ENCODE measurements at places on chromosomes 1 and 21. TPM values are rescaled to one million over a fixed set of nuclear protein-coding genes. Genes with fewer than 3 reads are reported as not detected.

Gene FMO5
- 4.7 TPM for total RNA-seq

Gene EPHA10
- total RNA-seq: not detected

Gene C1orf105
- total RNA-seq: not detected

Gene PARK7
- 140 TPM for total RNA-seq

DNA sequence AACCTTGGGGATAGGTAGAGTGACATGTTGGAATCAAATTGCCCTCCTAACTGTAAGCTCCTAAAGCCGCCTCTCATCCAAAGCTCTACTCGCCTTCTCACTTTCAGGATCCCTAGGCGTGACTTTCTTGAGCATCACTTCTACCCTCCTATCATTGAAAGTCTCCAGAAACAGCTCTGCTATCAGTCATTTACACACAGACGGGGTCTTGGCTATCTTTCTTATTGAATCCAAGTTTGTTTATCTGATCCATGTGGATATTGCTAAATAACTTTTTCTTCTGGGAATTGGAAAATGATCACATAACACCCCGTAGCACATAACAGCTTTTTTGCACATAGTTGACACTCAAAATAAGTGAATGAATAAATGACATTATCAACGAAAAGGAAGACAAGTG lies 216.4 kb upstream of the KIAA0040 start:
- DNase-seq: no peak

DNA sequence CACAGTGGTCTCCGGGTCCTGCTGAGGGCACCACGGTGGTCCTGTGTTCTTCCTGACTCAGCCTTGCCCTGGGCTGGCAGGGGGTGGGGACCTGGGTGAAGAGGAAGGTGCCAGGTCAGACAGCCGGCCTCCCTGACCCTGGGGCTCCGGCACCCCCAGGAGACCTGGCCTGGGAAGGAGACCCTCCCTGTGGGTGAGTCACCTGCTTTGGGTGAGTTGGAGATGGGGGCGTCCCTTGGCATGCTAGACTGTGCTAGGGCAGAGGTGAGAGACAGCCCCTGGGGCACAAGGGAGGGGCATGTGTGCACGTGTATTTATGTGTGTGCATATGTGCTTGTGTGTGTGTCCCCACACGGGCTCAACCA lies 23.4 kb downstream of the SPSB1 start:
- DNase-seq: no peak

DNA sequence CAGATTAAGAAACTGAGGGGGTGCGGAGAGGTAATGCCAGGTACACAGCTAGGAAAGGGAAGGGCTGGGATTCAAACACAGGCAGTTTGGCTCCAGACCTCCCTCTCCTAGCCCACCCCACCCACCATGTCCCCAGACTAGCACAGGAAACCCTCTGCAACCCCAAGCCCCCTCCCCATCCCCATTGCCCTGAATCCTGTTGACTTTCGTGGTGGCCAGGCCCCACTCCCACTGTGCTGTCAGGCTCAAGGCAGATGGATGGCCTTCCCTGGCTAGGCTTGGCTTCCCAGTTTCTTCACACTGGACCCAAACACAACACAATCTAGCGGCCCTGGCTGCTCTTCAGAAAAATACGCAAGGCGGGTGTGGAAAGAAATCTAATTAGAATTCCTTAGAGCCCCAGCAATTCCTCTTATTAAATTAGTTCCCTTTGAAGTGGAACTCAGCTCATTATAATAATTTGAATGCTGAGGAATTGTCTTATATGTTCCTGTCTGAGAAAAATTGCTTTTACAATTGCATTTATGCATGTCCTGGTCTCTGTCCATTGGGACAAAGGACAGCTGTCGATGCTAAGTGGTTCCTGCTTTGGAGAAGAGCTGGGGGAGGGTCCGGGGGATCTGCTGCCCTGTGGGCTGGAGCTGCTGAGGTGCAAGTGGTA lies 97.4 kb downstream of the SYF2 start:
- DNase-seq: no peak

DNA sequence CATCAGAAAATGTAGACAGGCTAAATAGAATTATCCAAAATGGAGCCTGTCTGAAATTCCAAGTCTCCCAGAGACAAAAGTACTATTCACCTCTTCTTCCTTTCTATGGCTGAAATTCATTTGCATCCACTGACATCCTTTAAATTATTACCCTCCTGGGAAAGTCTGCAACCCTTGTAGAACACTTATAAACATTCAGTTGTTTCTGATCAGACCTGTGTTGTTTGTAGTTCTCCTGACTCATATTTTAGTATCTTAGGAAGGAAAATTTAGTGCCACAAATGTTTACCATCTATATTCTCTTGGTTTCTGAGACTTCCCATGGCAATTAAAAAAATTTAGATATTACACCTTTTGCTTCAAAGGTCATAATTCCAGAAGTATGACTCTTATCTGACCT lies 69.6 kb upstream of the C1orf105 start:
- no peak for DNase-seq

- DNase-seq: no peak
Measured at GRCh38 chr1:224859651-224860050, 69.8 kb upstream of the DNAH14 start.

DNA sequence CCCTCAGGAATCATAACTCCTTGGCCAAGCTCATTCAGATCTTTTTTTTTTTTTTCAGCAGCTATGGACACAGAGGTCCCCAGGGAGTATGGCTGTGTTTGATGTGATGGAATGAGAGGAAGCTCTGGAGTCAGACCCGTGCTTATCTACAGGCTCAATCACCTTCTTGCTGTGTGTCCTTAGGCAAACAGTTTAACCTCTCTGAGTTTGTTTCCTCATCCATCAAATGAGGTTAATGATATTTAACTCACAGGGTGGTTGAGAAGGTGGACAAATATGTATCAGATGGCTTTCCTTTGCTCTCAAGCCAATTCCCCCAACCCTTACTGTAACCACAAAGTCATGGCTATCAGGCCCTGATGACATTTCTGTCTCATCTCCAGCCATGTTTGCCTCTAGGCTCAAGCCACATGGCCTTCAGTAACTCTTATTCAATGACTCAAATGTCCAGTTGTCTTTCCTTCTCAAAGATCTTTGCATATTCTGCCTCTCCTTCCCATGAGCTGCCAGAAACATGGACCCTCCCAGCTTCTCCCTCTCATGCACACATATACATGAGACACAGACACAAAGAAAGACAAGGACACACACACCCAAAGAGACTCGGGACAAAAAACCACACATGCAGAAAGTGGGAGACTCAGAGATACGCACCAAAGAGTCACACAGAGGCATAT lies 303.5 kb upstream of the KAZN start:
- no peak for DNase-seq

GRCh38 chr1:203548892-203549291 lies 54.9 kb downstream of the OPTC start:
- DNase-seq: no peak

GRCh38 chr1:185441605-185442004 lies 124.6 kb upstream of the IVNS1ABP start:
- DNase-seq: no peak

DNA sequence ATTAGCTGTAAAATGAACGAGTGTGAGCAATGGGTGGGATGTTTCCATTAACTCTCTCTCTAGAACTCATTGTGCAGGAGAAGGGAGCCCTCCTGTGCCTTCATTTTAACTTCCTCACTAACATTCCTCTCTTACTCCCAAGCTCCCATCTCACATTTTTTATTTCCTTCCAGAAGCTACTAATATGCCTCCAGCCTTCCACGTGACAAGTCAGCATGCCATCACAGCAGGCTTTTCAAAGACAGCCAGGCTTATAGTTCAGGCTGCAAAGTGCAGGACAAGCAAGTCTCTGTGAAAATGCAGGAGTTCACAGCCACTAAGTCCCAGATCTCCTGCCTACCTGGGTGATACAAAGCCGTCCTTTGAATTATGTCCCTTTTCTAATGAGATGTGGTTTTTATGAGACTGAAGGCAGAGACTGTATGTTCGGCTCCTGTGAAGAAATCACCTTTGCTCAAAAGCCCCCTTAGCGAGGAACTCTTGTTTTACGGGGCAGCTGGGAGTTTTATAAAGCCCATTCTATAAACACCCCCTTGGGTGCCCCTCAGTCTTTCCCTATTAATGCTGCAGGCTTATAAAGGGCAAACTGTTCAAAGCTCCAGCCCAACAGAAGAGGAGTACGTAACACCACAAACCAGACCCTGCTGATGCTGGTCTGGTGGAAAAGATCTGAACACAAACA lies 14.8 kb upstream of the ANGPTL7 start:
- DNase-seq: no peak

DNA sequence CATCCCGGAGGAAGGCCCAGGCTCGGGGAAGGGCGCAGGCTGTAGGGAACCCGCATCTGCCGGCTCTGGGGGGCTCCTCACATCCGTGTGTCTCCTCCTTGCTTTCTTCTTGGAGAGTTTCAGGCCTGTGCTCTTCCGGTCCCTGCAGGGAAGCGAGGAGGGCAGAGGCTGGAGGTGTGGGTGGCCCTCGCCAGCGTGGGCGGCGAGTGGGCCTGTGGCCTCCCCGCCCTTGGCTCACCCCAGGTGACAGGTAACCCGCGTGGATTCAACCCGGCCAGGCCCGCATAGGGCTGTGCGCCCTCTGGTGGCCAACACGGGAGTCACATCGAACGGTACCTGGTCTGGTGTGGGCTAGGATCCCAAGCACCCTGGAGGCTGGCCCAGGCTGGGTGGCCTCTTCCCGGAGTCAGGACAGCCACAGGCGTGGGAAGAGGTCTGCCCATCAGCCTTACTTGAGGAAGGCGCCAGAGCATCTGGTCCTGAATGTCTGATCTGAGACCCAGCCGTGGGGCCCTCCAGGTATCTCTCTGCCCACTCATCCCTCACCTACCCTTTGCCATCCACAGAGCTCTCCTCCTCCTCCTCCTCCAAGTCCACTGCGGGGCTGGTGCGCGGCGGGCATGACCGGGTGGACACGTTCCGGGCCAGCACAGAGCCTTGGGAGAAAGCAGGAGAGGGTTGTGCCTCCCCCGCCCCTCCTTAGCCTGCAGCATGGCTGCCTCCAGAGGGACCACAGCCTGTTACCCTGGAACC lies 9.6 kb upstream of the TNFRSF25 start:
- no peak for DNase-seq

DNA sequence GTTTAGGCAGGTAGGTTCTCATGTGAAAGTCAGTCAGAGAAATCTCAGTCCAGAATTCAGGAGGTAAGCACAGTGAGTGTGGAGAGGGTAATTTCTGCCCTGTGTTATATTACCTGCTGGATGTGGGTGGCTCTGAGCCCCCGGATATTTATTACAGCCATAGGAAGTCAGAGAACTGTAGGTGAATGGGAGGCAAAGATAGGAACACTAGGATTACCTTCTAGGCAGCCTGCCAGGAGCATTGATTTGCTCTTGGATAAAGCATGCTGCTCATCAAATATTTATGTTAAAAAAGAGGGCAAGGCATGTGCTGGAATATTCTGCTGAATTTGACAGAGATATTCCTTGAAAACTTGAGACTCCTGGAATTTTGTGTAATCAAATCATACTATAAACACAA lies 8.5 kb downstream of the GNG12 start:
- DNase-seq: no peak

- no peak for DNase-seq
Measured at GRCh38 chr1:229153955-229154548, 116.9 kb upstream of the RAB4A start.

- DNase-seq: no peak
Measured at GRCh38 chr1:198201956-198202784, 45.4 kb downstream of the NEK7 start.

DNA sequence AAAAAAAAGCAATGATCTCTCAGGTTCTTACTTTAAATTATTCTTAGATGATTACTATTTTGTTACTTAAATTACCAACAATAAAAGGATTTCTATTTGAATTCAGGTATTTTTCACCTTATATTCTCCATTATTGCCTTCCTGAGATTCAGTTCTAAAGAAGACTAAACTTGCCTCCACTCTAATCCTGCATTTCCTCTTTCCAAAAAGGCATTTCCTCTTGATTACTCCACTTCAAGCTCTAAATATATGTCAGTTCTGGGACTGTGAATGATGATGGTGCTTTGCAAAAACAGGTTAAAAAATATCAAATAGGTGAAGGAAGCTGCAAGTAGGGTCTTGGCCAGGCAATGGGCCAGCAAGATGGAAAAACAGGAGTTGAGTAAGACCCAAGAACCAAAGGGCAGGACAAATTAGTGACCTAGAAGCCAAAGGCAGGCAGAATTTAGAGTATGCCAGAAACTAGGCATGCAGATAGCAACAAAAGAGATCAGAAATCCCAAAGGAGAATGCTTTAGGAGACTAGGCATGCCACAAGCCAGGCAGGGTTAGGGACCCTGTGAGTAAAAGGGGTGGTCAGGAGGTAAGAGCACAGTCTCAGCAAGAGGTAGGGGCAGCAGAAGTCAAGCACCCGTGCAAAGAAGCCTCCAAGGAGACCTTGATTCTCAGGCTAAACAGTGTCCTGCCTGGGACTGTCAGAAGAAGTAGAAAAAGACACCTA lies 11.3 kb upstream of the DIPK1A start:
- DNase-seq: no peak

DNA sequence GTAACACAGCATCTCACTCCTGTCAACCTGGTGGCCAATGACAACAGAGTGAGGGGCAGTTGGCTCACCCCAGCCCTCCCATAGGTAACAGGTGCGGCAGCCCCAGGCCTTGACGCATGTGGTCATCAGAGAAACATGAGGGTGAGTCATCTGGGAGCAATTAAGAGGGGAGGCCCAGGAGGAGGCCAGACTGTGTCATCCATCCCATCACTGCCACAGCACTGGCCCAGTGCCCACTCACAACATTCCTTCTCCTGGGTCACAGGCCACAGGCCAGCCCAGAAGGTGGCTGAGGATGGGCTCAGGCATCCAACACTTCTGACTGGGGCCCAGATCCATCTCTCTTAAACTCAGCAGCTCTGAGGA lies 17.1 kb downstream of the TEX35 start:
- DNase-seq: no peak

DNA sequence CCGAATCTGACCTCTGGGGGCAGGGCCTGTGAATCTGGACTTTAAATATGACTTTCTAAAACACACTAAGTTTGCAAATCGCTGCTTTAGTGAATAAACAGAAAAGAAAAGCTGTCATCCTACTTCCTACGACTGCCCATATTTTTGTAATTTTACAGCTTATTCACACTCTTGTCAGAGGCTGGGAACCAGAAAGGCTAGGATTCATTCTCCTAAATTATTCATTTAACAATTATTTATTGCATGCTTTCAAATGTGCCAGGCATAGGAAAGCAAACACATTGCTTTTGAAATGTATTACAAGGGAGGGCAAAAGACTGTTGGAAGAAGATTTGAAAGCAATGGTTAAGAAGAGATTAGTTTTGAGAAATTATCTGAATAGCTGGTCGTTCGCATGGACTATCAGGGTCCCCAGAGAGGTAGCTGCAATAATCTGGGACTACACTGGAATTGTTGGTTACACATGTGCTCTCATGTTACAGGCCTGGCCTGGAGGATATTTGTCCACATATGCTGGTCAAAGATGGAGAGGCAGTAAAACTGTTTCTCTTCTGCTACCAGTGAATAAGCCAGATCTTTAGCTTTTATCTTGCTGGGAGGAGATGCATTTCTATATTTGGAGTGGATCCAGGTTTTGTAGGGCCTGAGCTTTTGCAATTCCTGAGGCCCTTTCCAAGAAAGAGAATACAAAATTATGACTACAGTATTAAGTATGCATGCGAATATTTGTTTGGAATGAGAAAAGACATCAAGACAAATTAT lies 29.6 kb upstream of the SFPQ start:
- no peak for DNase-seq

- peak; percentile 43 for DNase-seq
Measured at GRCh38 chr21:41616031-41616591, 108.2 kb upstream of the TMPRSS2 start.

All from thoracic aorta (tissue), 2 donors.